ENCODE measurements at places on chromosomes 13 and 19.

DNA sequence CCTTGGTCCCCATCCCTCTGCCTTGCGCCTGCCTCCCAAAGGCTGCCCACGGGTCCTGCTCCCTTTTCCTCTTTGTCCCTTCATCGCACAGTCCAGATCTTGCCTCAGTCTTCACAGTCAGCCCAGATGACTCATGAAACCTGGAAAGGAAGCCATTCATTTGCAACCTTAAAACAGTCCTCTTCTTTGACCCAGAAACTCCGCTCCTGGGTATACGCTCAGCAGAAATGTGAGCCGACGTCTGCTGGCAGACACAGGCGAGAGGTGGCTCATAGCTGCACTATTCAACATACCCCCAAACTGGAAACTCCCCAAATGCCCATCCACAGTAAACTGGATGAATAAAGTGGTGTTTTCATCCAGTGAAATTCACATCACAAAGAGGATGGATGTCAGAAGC lies 13.6 kb upstream of the PEPD start:
- DNase-seq = no peak

DNA sequence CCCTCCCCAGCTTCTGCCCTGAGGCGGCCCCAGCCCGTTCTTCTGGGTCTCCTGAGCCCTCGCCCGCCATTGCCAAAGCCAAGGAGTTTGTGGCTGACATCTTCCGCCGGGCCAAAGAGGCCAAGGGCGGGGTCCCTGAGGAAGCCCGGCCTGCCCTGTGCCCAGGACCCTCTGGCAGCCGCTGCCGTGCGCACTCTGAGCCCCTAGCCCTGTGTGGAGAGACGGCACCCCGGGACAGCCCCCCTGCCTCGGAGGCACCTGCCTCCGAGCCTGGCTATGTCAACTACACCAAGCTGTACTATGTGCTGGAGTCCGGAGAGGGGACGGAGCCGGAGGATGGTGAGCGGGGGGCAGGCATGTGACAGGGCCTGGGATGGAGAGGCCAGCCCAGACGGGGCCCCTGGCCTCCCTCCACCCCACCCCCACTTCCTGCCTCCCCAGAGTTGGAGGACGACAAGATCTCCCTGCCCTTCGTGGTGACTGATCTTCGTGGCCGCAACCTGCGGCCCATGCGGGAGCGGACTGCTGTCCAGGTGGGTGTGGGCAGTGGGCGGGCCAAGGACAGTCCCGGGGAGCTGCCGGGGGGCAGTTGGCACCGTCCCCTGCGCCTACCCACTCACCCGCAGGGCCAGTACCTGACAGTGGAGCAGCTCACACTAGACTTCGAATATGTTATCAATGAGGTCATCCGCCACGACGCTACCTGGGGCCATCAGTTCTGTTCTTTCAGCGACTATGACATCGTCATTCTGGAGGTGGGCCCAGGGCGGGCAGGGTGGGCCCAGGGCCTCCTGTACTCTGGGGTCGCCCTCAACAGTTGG lies 7.0 kb downstream of the DCAF15 start:
- no peak for DNase-seq

DNA sequence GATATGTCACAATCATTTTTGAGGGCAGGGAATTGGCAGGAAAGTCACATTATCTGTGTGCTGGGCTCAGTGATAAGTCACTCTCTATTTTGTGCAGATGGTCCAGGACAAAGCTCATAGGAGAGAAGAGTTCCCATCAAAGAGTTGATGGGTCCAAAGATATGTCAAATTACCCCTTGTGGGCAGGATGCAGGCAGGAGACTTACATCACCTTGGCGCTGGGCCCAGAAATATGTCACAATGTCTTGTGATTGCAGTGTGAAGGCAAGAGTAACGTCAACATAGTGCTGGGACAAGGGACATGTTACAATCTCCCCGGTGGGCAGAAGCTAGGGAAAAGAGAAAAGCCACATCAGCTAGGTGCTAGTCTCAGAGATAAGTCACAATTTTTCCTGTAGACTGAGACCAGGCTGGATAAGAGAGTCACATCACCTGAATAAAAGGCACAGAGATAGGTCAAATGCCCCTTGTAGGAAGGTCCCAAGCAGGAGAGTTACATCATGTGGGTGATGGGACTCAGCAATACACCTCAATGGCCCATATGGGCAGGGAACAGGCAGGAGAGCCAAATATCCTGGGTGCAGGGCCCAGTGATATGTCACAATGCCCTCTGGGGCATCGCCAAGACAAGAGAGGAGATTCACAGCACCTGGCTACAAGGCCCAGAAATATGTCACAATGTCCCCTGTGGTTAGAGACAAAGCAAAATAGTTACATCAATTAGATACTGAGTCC lies 47.9 kb downstream of the ZNF99 start:
- DNase-seq = no peak

DNA sequence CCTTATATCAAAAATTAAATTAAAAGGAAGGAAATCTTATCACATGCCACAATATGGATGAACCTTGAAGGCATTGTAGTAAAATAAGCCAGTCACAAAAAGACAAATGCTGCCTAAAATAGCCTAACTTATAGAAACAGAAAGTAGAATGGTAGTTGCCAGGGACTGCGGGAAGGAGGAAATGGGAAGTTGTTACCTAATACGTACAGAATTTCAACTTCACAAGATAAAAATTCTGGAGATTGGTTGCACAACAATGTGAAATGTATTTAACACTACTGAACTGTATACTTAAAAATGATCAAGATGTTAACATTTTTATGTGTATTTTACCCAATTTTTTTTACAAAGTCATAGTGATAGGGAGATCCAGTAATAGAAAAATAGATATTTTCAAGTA lies 10.2 kb upstream of the N4BP2L2 start:
- DNase-seq = no peak

- peak; percentile 30 for DNase-seq
Measured at GRCh38 chr19:10338940-10339339, 484 bp downstream of the ICAM3 start.

GRCh38 chr13:114004420-114005205 lies 30.7 kb upstream of the C13orf46 start:
- no peak for DNase-seq

- DNase-seq = no peak
Measured at GRCh38 chr19:19151418-19151817, 13.1 kb upstream of the TMEM161A start.

- DNase-seq = no peak
Measured at GRCh38 chr19:10368101-10368803, 12.1 kb downstream of the TYK2 start.

GRCh38 chr19:48900477-48901406 lies 630 bp downstream of the NUCB1 start:
- DNase-seq = peak; percentile 13

DNA sequence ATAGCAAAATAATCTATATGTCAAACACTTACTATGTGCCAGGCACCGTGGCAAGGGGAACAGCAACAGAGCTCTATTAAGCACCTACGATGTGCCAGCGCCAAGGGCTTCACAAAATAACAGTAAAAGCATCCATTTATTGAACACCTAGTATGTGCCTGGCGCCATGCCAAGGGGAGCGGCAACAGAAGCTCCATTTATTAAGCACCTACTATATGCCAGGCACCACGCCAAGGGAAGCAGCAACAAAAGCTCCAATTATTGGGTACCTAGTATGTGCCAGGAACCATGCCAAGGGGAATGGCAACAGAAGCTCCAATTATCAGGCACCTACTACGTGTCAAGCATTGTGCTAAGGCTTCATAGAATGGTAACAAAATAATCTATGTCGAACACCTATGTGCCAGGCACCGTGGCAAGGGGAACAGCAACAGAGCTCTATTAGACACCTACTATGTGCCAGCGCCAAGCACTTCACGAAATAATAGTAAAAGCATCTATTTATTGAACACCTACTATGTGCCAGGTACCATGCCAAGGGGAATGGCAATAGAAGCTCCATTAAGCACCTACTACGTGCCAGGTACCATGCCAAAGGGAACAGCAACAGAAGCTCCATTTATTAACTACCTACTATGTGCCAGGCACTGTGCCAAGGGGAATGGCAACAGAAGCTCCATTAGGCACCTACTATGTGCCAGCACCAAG lies 107.7 kb downstream of the PTPRS start:
- no peak for DNase-seq

GRCh38 chr19:6476155-6476895 lies 5.3 kb downstream of the DENND1C start:
- DNase-seq = peak; percentile 69

DNA sequence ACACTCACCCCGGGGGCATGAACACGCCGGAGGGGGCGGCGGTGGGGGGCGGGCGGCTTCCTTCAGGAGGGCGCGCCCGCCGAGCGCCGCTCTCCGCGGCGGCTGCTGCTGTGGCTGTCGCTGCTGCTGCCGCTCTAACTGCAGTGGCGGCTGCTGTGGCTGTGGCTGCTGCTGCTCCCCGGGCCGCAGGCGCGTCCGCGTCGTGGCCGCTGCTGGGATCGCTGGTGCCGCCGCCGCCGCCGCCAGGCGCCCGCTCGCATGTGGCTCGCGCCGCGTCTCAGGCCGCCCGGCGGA lies at the start of gene BBC3:
BBC3 (minus strand) TSS at position 279 of the 294 bp plus-strand sequence. CDS start 2,768 bp downstream, outside the sequence.
- DNase-seq = no peak

- no peak for DNase-seq
Measured at GRCh38 chr19:15173746-15174404, 26.9 kb downstream of the NOTCH3 start.

GRCh38 chr19:4068047-4068966 lies 1.6 kb upstream of the ZBTB7A start:
- no peak for DNase-seq

DNA sequence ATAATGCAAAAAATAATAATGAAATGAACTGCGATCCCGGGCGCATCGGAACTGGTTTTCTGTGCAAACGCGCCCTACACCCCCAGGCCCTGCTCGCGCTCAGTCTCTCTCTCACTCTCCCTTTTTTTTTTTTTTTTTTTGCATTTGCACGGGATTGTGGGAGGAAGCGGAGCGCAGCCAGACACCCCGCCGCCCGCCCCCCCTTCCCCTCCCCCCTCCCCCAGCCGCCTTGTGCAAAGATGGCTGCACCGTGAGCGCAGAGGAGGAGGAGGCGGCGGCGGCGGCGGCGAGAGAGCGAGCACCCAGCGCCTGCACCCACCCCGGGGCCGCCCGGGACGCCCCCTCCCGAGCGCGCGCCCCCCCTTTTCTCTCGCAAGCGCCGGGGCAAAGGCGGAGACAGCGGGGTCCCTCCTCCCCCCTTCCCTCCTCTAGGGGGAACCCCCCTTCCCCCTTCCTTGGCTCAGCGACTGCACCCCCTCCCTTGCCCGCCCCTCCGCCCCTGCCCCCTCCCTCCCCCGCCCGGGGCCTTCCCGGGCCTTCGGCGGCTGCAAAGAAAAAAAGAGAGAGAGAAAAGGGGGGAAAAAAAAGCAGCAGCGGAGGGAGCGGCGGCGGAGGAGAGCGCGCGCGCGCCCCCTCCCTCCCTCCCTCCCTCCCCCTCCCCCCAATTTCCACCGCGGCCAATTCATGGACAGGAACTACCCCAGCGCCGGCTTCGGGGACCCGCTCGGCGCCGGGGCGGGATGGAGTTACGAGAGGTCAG lies at the start of gene PRR12:
PRR12 (plus strand) TSS at position 212 of the 760 bp plus-strand sequence; CDS start at position 685, 473 bp downstream.
- DNase-seq = peak; percentile 71

- no peak for DNase-seq
Measured at GRCh38 chr19:20313894-20314293, 146.9 kb downstream of the ZNF486 start.

Data from stimulated activated CD4-positive, alpha-beta T cell treated with anti-CD3 and anti-CD28 coated beads, Interleukin-2, amount 100 ng/mL, for 24 hours (primary cell).